Stimulated activated memory B cell treated with anti-CD40 and anti-IgM and Interleukin-4, amounts not matched to agents 10 μg/mL and 1 μg/mL and 100 μg/mL, for 72 hours (primary cell): ENCODE measurements at places on chromosomes 2 and 18.

DNA sequence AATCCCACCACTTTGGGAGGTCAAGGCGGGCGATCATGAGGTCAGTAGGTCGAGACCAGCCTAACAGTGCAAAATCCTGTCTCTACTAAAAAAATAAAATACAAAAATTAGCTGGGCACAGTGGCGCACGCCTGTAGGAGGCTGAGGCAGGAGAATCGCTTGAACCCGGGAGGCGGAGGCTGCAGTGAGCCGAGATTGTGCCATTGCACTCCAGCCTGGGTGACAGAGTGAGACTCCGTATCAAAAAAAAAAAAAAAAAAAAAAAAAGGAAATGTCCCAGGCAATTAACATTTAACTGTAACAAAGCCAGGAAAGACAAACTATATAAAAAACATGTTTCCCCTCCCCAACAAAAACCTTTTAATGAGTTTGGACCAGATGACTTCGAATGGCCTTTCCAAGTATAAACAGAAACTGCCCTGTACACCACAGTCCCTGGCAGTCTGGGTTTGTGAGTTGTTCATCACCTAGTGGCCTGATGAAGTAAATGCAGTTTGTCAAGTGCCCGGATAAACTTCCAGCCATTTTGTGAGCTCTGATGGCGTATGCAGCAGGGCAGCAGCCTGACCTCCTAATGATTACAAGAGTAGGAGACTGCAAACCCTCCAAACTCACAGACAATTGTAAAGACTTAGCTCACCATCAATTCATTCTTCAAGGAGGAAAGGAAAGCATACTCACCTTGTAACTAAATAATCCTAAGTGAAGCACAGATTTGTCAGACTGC, 16.6 kb upstream of the PCBP1 start:
- no peaks in the 10 kb centered on the region for H3K27me3 ChIP-seq
- peak overlapping the region; percentile 40 for H3K4me3 ChIP-seq
- peaks cover 40% of the 10 kb centered on the region for H3K4me1 ChIP-seq
- H3K27ac ChIP-seq = peak overlapping the region; percentile 88

- peaks cover 60% of the 10 kb centered on the region for H3K36me3 ChIP-seq
- no peak for ATAC-seq
- H3K4me1 ChIP-seq = peaks cover 38% of the 10 kb centered on the region
- no peak overlapping the region for H3K4me3 ChIP-seq
- H3K27me3 ChIP-seq = no peaks in the 10 kb centered on the region
Measured at GRCh38 chr18:79942211-79942610, 9.2 kb downstream of the SLC66A2 start.

- H3K36me3 ChIP-seq = no peaks in the 10 kb centered on the region
- peak; percentile 54 for ATAC-seq
- peaks cover 23% of the 10 kb centered on the region for H3K4me1 ChIP-seq
- H3K27me3 ChIP-seq = no peaks in the 10 kb centered on the region
- H3K27ac ChIP-seq = peak overlapping the region; percentile 71
Measured at GRCh38 chr18:55780586-55781071, 192.6 kb upstream of the TCF4 start.

GRCh38 chr2:48532174-48532573, 2.2 kb downstream of the STON1 start:
- peaks cover 7% of the 10 kb centered on the region for H3K36me3 ChIP-seq
- no peak overlapping the region for H3K4me3 ChIP-seq
- H3K27ac ChIP-seq = no peak overlapping the region
- ATAC-seq = no peak

DNA sequence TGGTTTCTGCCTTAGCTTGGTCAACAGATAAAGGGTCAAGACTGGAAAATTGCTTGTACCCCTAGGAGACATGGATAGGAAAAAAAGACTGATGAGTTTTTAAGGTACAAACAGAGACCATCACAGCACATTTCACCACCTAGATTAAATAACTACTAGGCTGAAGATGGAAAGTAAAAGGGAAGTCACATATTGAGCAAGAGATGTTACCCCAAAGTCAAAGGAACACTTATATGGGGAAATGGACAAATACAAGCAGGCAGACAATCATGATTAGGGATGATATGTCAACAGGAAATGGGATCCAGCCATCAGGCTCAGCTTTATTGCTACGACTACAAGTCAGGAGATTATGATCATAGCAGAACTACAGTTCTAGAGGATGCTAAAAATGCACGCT, 1643.1 kb upstream of the CELF4 start:
- no peaks in the 10 kb centered on the region for H3K36me3 ChIP-seq
- H3K27ac ChIP-seq = no peak overlapping the region
- ATAC-seq = no peak
- no peaks in the 10 kb centered on the region for H3K4me1 ChIP-seq

DNA sequence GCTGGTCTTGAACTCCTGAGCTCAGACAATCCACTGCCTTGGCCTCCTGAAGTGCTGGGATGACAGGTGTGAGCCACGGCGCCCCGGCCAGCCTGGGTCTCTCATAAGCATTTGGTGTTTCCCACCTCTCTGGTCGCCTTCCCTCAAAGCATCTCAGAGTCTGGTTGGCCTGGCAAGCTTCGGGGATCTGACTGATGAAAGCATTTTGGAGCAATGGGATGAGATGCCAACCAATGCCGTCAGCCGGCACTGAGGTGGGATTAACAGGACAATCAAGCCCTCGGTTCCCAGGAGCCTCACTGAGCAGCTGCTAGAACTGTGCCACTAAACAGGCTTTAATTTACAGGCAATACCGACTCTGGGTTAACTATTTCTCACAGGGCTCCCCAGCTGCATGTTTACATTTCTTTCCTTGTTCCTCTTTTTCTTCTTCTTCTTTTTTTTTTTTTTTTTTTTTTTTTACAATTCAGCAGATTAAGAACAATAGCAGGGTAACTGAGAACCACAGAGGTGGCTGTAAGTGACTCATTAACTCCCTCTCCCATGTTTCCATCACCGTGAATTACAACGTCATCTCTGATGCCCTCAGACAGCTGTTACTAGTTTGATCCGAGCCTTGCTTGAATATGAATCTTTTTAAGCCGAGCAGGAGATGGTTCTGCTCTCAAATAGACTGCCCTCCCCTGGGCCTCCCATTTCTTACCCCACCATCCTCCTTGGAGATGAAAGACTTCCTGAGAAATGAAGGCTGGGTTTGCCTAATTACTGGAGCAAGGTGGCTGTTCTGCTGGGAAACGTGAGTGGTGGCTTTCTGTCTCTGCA, 37.9 kb downstream of the ODC1 start:
- peak; percentile 90 for ATAC-seq
- peak overlapping the region; percentile 77 for H3K27ac ChIP-seq
- peaks cover 91% of the 10 kb centered on the region for H3K4me1 ChIP-seq
- H3K27me3 ChIP-seq = no peaks in the 10 kb centered on the region

- no peaks in the 10 kb centered on the region for H3K27me3 ChIP-seq
- H3K4me1 ChIP-seq = no peaks in the 10 kb centered on the region
- no peaks in the 10 kb centered on the region for H3K36me3 ChIP-seq
- no peak overlapping the region for H3K27ac ChIP-seq
- no peak overlapping the region for H3K4me3 ChIP-seq
Measured at GRCh38 chr2:67560771-67561456, 163.8 kb downstream of the ETAA1 start.

DNA sequence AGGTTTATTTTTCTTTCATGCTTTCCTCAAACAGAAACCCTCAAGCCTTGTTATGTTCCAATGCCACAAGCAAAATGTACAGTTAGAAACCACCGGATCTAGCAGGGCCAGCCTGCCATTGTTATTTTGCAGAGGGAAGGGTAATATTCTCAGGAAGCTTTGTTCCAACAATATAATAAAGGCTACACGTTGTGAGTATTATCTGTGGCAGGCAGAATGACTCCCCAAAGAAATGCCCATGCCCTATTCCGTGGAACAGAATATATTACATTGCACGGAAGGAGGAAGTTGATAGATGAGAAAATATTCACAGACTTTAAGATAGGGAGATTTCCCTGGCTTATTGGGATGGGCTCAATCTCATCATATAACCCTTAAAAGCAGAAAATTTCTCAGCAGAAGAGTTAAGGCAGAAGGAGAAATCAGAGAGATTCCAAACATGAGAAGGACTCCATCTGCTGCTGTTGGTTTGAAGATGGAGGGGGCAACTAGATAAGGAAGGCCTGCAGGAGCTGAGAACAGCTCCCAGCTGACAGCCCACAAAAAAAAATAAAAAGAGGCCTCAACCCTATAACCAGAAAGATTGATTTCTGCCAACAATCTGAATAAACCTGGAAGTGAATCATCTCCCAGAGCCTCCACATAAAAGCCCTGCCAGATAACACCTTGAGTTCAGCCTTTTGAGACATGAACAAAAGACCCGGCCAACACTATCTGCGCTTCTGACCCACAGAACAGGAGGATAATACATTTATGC, 466.6 kb downstream of the LPIN1 start:
- H3K4me1 ChIP-seq = no peaks in the 10 kb centered on the region
- H3K27ac ChIP-seq = no peak overlapping the region
- no peaks in the 10 kb centered on the region for H3K27me3 ChIP-seq
- H3K4me3 ChIP-seq = no peak overlapping the region

GRCh38 chr18:23321996-23322395, 131.1 kb upstream of the RIOK3 start:
- H3K4me3 ChIP-seq = no peak overlapping the region
- ATAC-seq = no peak
- no peak overlapping the region for H3K27ac ChIP-seq
- peaks cover 37% of the 10 kb centered on the region for H3K36me3 ChIP-seq
- no peaks in the 10 kb centered on the region for H3K27me3 ChIP-seq
- H3K4me1 ChIP-seq = peaks cover 14% of the 10 kb centered on the region

DNA sequence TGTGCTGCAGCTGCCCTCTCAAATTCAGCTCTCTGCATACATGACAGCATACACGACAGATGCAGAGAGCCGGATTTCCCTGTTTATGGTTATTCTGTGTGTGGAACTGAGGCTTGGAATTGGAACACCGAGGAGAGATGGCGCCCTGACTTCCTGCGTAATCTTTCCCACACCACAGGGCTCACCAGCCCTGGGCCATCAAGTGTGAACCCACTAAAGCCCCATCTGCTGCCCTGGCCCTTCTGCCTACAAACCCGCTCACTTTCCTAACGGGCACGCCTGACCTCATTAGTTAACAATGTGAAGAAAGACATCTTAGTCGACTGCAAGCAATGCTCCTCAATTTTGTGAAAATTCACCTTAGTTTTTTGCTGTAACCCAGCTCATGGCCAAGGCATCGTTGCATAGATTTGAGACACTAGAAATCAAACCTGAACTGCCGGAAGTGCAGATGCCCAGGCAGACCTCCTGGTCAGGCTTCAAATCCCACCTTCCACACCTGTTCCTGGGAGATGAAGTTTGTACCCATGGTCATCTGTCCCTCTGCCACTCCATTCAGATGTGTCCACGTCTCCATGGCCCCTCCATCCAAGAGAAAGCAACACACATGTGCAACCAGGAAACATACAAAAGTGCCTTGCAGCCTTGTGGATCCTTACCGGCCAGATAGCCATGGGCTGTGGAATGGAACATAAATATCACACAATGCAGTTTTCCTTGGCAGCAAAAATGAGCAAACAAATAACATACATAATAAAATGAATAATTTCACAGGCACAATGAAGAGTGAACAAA, 5.0 kb upstream of the CIDEA start:
- H3K27me3 ChIP-seq = peaks cover 90% of the 10 kb centered on the region
- H3K36me3 ChIP-seq = no peaks in the 10 kb centered on the region
- H3K27ac ChIP-seq = no peak overlapping the region
- H3K4me3 ChIP-seq = no peak overlapping the region
- H3K4me1 ChIP-seq = peaks cover 5% of the 10 kb centered on the region
- ATAC-seq = no peak

DNA sequence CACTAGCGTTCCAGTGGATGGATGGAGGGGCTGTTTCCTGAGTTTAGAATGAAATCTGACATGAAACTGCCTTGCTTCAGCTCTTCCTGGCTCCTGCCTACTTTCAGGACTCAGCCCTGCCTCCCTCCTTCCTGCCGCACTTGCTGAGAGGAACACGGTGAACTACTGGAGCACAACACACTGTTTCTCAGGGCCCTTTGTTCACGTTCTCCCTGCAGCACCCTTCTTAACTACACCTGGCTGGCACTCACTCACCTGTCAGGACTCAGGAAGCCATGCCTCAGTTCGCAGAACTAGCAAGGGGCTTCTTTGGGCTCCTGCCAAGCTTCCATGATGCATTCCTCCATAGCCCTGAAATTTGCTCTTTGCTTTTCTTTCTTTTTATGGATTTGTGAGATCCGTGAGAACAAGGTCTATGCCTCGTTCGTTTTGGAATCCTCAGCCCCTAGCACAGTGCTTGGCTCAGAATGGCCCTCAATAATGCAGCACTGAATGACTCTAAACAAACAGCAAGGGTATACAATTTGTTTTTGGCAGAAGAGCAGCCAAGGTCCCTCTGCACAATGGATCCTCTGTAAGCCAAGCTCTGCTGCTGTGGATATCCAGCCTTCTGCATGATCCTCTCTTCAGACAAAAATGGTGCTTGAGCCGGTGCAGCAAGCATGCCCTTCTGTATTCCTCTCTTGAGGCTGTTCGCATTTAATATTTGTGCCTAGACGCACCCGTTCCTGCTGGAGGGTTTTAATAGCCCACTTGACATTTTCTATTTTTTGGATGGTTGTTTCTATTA, 357.0 kb downstream of the TSN start:
- H3K4me3 ChIP-seq = no peak overlapping the region
- ATAC-seq = no peak
- H3K36me3 ChIP-seq = no peaks in the 10 kb centered on the region
- H3K27me3 ChIP-seq = no peaks in the 10 kb centered on the region

DNA sequence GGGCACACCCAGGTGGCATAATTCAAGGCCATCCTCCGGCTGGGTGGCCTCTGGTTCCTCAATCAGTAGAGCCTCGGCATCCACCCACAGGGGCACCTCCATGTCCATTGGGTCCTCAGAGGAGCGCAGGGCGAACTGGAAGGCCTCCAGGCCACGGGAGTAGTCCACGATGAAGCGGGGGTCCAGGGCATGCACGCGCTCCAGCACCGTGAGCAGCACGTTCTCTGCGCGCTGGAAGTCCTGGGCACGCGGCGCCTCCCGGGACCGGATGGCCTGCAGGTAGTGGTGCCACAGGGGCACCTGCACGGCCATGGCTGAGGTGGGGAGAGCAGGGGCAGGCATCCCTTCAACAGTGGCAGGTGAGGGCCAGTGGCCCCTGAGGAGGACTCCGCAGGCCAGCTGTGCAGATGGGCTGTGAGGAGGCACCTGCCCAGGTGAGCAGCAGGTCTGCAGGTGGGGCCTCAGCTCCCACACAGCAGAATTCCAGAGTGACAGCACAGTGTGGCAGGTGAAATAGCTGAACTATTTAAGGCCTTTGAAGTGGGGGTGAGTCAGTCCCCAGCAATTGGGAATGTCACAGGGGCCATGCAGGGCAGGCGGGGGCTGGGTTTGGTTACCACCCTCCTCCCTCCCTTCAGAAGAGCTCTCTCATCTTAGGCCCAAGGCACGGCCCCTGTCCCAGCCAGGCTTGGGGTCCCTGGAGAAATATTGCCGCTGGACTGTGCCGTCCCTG, at the start of gene MAB21L4:
Gene MAB21L4, minus strand, starts transcription at position 501 of the 733 bp plus-strand sequence. Its CDS starts 159 bp downstream, at position 342.
- peaks cover 43% of the 10 kb centered on the region for H3K27me3 ChIP-seq
- no peaks in the 10 kb centered on the region for H3K36me3 ChIP-seq
- peaks cover 7% of the 10 kb centered on the region for H3K4me1 ChIP-seq
- ATAC-seq = no peak
- no peak within 1 kb of the TSS for H3K4me3 ChIP-seq
